ENCODE measurements at places on chromosomes 5 and 9.

DNA sequence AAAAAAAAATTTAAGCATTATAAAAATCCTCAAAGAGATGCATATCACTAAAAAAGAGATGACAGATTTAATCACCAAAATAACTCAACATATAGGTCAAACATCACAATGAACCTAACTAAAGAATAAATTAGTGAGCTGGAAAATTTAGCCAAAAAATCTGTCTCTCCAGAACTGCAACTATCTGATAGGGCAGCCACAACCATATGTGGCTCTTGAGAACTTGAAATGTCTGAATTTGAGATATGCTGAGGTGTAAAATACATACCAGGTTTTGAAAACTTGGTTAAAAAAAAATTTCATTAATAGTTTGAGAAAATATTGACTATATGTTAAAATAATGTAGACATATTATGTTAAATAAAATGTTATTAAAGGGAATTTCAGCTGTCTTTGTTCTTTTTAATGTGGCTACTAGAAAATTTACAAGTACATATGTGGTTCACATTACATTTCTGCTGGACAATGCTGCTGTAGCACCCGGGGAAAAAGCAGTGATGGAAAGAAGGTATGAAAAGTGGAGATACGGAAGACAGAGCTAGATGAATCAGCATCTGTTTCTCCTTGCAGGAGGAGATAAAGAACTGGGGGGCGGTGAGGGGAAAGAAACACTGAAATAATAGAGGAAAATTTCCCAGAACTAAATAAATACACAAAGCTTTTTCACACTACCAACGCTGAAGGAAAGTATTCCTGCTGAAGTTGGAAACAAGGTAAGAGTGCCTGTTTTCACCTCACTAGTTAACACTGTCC is 66.1 kb downstream of the DCP2 start:
- DNase-seq = no peak

DNA sequence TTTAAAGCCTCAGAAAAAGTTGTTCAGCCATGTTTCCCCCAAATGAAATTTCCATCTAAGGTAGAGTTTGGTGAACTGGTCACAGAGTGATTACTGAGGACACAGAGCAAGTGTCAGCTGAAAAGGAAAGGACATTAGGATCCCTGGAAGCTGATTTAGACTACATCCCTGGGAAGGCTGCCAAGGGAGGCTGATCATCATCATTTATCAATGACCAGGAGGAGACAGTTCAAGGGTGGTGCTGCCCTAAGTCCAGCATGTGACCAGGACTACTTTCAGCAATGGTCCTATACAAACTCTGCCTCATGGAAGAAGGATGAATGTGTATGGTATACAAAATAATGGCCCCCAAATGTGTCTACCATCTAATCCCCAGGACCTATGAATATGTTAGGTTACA is 120.6 kb downstream of the PIK3R1 start:
- DNase-seq = no peak

- no peak for DNase-seq
These were observed 154.1 kb upstream of the TUT7 start for GRCh38 chr9:86508208-86508903.

- no peak for DNase-seq
These were observed 220.6 kb upstream of the TRIM32 start for GRCh38 chr9:116466271-116467235.

GRCh38 chr9:21412107-21412506 is 3.2 kb downstream of the IFNA8 start:
- no peak for DNase-seq

DNA sequence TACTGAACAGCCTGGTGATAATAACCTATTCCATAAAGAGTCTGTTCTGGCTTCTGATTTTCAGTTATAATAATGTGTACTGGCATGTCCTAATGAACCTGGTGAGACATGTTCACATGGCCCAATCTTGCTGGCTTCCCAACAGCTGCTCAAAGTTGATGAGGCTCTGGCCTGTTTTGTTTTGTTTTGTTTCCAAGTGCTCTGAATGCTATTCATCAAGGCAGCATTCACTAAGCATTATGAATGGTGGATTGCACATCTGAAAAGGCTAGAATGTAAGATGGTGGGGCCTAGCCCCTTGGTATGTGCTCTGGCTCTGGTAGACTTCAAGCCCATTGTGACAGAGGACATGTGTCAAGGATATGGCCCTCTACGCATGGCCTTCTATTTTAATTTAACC is 388.5 kb downstream of the PSAT1 start:
- no peak for DNase-seq

DNA sequence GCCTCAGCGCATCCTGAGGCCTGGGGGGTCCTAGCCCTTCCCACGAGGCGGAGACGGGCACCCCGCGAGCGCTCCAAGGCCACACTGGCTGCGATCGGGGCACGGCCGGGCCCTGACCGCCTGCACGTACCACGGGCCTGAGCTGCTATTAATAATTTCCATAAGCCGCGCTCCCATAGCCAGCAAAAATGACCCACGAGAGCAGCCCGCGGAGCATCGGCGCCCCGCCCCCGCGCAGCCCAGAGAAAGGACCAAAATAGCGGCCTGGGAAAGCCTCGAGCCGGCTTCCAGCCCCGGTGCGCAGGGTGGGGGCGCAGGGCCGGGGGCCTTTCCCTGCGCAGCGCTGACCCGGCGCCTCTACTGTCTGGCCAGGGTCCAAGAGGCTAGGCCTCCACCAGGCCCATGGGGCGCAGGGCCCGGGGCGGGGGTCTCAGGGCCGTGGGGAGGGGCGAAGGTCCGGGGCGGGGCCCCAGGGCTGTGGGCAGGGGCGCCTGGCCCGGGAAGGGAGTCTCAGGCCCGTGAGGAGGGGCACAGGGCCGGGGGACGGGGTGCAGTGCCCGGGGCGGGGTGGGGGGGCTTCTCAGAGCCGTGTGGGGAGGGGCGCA is 54.4 kb downstream of the EXD3 start:
- no peak for DNase-seq

- DNase-seq = no peak
These were observed 7.5 kb downstream of the XPA start for GRCh38 chr9:97689401-97690180.

GRCh38 chr9:75904364-75904763 is 13.9 kb downstream of the PCSK5 start:
- DNase-seq = no peak

GRCh38 chr9:6673326-6674025 is 27.9 kb upstream of the GLDC start:
- no peak for DNase-seq

GRCh38 chr9:81906671-81907070 is 21.6 kb upstream of the SPATA31D4 start:
- no peak for DNase-seq

DNA sequence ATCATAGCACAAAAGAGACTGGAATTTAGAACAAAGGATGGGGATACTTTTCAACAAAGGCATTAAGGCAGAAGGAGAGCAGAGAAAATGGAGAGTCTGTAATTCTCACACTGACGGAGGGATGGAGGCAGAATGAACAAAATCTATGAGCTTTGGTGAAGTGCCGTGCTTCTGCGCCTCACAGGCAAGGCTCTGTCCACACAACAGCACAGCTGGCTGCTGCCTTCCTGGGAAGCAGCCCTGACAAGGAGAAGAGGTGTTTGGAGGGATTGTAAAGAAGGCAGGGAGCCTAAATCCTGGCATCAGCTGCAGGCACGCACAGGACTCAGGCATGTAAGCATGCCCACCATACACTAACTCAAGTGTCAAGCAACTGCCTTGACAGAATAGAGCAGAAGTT is 485.2 kb upstream of the KIF2A start:
- no peak for DNase-seq

DNA sequence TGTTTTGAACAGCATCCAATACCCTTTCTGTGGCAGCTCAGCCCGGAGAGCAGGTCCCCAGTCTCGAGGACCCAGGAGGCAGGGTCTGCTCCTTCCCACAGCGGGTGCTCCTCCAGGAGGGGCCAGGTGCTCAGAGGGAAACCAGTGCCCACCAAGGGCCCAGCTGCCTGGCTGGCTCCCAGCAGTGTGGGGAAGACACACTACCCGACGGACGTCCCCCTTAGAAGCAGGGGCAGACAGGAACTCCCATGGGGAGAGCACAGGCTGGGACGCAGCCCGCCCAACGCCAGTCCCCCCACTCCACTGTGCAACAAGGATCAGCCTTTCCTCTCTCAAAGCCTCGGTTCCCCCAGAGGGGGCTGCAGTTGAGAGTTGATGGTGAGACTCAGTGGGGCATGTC is 57.6 kb downstream of the ADAMTS2 start:
- DNase-seq = no peak

DNA sequence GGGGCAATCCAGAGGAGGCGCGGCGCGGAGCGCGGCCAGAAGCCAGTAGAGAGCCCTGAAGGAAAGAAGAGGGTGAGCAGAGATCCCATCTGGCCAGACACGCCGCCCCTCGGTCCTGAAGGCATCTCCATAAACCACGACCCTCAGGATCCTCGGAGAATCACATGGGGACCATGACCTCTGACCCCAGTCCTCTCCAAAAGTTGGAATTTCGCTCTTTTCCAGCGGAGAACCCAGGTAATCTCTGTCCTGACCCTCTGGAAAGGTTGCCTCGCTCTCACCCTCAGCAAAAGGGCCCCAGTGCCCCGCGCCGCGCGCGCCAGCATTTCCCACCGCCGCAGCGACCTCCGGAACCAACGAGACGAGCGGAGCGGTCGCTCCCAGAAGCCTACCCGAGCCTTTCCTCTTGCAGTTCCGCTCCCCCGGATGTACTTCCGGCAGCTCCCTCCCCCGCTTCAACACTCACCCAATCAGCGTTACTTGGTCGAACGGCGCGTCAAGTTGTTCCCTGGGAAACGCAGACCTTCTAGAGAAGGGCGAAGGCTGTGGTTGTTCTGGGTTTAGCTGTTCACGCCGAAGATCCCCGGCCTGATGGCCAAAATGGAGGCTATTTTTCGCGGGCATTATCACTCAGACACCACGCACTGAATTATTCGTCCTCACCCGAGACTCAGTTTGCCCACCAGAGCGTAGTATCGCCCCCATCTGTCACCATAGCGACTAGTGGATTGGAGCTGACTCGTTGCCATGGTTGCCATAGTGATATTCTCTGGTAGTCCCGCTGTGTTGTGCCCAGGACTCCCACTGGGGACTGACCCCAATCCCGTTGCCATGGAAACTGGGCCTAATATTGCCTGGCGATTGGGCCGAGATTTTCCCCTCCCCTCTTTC is at the start of gene STOML2:
STOML2 (minus strand) TSS at position 363 of the 891 bp plus-strand sequence; CDS start at position 326, 37 bp downstream.
- DNase-seq = peak; percentile 89

- DNase-seq = no peak
These were observed 176.7 kb upstream of the TBC1D2 start for GRCh38 chr9:98432134-98432533.

- peak; percentile 59 for DNase-seq
These were observed 14.2 kb upstream of the RALGDS start for GRCh38 chr9:133135146-133135745.

DNA sequence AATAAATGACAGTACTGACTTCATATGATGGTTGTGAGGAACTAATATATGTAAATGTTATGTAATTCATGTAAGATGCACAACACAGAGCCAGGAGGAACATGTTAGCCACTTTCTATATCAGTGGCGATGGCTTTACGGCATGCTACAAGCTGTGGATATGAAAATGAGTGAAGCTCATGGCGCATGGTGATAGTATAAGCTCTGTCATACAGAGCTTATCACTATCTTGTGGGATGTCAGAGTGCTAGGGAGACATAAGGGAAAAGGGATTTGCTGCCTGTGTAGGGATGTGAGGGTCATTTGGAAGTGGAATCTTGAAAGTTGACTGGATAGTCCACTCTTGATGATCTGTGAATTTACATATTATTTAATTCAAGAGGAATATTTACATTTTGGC is 13.6 kb downstream of the CPEB4 start:
- no peak for DNase-seq

DNA sequence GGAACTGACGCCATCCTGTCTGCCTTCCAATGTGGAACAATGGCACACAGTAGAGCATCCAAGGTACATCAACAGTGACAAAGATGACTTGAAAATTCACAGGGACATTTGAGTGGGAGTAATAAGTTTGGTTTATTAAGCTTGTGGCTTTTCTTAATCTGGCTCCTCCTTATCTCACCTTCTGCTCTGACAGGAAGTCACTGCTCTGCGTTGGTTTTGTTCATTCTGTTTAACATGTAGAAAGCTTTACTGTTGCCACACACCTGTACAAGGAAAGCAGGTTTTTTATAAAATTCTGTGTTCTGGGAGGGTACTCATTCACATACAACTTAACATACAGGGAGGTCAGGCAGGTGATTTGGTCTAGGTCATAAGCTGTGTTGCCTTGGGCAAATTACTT is 1.6 kb upstream of the GZMK start:
- DNase-seq = no peak

DNA sequence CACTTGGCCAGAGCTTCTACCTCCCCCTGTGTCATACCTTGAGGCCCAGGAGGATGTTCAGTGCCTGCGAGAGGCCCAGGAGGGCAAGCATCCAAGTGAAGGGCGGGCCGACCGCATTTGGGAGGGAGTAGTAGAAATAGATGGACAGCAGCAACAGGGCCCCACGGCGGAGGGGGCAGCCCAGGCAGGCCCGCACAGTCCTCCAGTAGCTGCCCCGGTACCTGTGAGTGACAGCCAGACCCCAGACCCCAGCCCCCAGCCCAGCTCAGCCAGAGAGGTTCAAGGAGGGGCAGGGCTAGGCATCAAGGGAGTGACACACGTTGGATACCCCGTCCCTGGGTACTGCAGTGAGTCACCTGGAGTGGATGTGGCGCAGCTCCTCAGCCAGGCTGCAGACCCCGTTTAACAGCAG is 1.4 kb downstream of the STING1 start:
- peak; percentile 50 for DNase-seq

DNA sequence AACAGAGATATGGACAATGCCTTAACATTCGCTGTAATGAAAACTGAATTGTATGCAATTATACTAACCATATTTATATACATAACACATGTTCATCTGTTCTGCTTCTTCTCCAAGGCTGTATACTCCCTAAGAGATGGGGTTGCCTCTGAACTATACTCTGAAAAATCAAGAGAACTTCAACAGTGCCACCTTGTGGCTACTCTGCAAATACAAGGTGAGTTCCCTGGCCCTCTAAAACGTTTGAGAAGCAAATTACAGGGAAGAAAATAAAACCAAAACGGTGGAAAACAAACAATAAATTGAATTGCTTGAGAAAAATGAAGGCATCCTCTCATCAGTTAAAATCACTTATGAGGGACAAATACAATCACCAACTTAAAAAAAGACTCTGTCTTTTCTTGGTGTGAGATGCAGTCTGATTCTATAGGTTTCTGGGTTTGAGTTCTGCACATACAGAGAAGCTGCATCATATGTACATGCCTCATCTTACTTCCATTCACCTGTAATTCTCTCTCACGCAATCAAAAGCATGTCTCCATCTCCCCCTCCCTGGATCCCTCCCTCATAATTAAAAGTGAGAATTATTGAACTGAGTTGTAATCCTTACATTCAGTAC is 98.6 kb downstream of the FBXW11 start:
- DNase-seq = peak; percentile 15

DNA sequence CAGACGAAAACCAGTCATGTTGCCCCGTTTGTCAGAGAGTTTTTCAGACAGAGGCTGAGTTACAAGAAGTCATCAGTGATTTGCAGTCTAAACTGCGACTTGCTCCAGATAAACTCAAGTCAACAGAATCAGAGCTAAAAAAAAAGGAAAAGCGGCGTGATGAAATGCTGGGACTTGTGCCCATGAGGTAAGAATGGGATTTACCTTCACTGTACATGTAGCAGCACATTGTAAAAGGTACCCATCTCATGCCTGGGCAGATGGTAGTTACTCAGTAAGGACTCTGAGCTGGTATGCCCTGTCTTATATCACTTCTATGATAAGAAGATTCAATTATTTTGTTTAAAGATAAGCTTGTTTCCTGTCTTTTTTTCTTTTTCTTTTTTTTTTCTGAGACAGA is 38.8 kb downstream of the RAD50 start:
- no peak for DNase-seq
